ENCODE measurements at places on chromosomes 16 and 17.

- no peak for DNase-seq
Observed at GRCh38 chr16:86756882-86757703, 178.7 kb downstream of the FOXL1 start.

DNA sequence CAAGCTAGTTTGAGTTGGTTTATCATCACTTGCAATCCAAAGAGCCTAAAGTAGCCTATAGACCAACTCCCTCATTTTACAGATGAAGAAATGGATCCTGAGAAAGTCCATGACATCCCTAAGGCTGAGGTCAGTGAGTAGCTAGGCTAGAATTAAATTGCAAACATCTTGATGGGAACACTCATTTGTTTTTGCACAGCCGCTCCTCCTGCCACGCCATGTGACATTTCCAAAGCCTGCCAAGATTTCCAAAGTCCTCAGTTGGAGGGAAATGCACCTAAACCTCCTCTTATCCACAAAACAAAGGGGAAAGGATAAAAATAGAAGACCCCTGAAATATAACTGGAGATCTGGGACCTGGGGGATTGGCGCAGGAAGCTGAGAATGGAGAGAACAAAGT is 15.0 kb downstream of the TMEM92 start:
- no peak for DNase-seq

DNA sequence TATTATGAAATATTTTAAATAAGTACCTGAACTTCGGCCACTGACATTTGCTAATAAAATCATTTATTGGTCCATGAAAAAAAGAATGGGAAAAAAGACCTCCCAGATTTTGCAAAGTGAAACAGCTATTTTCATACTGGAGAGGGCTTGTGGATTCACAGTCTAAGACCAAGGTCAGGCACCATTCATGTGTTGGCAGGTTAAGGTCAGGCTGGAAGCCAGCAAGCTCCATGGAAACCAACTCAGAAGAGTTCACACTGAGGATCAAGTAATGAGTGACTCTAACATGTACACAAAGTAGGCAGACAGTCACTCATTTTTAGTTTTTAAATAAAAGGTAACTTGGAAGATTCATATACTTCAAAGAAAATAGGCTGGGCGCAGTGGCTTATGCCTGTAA is 3.4 kb downstream of the DNAJA2 start:
- no peak for DNase-seq

DNA sequence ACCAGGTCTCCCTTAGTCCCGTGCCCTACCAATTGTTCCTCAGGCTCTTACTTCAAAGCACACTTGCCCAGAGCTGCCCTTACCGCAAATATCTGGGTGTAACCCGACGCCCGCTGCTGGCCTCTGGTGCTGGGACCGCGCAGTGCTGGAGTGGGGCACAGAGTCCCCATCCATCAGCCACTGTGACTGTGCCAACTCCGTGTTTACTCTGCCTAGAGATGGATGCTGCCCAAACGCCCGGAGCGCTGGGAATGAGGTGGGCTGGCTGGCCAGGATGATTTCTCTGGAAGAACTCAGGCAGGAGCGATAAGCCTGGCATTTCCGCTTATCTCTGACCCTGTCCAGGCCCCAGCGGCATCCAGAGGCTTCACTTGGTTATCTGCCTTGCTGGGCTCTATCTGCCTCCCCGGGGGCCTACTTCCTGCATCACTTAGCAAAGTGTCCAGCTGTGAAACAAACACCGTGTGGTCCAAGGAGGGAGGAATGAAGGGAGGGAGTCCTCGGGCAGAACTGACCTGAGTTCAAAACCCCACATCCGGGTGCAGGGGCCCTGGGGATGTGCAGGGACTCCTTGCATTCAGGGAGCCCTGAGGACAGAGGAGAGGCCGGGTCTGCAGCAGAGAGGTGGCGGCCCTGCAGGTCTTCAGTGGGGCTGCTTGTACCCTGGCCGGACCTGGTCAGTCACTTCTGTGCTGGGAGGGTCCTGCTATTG is 9.4 kb upstream of the MYLK3 start:
- no peak for DNase-seq

DNA sequence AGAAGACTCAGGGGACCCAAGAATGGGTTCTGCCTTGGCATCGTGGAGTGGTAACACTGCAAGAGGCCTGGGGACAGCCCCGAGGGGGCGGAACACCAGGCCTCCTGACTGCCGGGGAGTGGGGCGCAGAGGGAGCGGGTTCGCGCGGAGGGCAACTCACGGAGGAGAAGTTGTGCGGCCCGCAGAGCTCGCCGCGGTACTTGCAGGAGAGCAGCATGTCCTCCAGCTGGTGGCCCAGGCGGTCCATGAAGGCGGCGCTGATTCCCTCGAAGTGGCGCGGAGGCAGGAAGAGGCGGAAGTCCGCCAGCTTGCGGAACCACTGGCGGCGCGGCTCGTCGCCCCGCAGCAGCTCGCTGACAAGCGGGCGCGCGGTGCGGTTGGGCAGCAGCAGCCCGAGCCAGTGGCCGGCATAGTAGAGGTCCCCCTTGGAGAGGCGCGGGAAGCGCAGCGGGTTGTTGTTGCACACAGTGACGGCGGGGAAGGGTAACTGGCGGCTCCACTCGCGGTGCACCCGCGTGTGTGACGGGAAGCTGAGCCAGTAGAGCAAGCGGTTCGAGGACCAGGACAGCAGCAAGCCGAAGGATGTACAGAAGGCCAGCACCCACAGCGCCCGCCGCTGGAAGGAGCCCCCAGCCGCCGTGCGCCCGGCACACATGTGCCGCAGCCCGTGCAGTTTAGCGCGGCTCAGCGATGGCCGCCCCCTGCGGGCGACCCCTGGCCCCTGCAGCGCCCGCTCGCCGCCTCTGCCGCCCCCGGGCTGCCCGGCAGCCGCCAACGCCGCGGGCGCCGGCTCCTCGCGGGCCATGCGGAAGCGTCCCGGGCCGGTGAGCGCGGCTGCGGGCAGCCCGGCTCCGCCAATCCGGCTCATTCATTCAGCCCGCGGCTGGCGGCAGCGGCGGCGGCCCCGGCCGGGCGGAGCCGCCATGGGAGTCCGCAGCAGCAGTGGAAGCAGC is 1.6 kb downstream of the ASIC2 start:
- DNase-seq: peak; percentile 68

DNA sequence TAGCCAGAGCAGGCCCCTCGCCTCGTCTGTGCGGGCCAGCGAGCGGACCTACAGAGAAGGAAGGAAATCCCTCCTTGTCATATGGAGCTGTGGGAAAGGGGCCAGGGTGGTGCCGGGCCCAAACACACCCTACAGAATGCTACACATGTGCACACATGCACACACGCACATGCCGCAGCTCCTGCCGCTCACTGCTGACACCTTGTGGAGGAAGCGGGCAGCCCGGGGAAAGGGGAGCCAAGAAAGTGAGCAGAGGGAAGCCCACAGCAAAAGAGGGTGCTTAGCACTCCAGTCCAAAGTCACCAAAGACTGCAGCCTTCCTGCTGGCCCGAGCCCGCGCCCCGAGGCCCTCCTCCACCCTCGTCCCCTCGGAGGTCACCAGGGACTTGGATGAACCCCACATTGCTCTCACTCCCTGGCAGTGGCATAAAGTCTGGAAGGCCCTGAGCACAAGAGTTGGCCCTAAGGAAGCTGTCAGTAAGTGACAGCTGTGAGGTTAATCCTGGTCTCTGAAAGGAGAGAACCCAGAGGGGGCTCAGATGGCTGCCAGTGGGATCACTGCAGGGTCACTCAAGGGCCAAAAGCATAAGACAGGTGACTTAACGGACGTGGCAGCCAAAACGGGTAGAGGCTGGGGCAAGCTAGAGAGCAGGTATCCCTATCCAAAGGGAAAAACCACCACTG is 68.2 kb downstream of the MYO18A start:
- peak; percentile 76 for DNase-seq

DNA sequence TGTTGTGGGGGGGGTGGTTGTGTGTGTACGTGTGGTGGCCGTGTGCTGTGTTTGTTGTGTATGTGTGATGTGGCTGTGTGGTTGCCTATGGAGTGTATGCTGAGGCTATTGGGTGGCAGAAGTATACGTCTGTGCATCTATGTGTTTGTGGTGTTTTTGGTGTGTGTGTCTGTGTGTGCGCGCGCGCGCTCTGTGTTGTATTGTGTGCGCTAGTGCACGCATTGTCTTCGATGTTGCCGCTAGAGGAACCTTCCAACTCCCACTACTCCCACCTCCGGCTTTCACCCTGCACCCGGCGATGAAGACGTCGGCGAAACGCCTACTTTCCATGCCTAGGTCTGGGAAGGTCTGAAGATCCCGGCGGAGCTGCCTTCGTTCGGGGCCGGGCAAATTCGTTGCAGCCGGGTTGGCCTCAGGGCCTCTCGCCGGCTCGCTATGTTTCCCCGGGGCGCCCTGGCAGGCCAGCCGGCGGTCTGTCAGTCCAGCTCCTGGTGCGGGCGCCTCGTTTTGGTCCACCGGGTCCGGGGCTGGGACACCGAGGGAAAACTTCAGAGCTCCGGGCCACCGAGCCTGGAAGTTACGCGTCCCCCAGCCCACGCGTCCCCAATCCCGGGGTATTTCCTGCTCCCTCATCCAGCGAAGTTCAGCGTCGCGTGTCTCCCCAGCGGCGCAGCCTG is 5.2 kb upstream of the DLX4 start:
- DNase-seq: no peak

DNA sequence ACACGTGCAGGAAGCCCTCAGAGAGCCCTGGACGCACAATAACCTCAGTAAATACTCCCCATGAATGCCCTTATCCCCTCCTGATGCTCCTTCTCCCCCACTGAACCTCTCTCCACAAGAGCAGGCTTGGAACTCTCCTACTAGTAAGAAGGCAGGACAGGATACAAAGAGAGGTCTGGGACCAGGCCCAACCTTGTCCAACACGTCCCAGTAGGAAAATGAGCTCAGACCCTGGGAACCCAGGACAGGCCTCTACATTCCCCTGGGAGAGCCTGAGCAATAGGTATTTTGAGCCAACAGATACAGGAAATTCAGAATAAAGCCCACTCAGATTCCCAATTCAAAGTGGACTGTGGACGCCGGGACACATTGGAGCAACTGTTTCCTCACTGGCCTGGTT is 19.2 kb downstream of the ZNF423 start:
- DNase-seq: no peak

Measured in iPS-NIHi11 (cell line).